Activated CD8-positive, alpha-beta memory T cell treated with anti-CD3 and anti-CD28 coated beads, Interleukin-2, amount 50 U/mL, for 4 hours (primary cell): ENCODE measurements at places on chromosomes 3 and 15.

- DNase-seq = no peak
These were observed 11.5 kb upstream of the MB21D2 start for GRCh38 chr3:192929146-192929545.

GRCh38 chr3:2870724-2871333, 239.3 kb downstream of the IL5RA start:
- DNase-seq = no peak

GRCh38 chr3:62567097-62568021, 194.0 kb upstream of the FEZF2 start:
- no peak for DNase-seq

GRCh38 chr3:163481738-163482137, 1596.6 kb downstream of the SI start:
- no peak for DNase-seq

- no peak for DNase-seq
These were observed 805.4 kb upstream of the ALCAM start for GRCh38 chr3:104561324-104561723.

- DNase-seq = no peak
These were observed 31.0 kb downstream of the KLHL6 start for GRCh38 chr3:183524476-183524875.

DNA sequence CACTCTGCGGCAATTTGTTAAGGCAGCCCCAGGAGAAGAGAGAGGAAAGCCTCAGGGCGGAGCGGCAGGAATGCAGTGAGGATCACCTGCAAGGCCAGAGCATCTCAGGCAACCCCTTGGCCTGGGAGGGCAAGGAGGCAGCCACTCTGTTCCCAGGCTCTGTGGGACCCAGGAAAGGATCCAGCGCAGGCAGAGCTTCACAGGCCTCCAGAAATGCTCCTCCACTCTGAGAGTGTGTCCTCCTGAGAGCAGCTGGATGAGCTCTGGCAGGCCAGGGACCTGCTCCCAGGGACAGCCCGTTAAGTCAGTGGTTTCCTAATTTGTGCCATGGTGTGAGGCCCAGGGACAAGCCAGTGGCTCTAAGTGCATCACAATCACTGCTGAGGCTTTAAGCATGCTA, 35.2 kb downstream of the RAB6B start:
- DNase-seq = no peak
